ENCODE measurements at places on chromosomes 6 and 20.
A peak's percentile ranks its signal among the peaks of the same experiment; 100 is the strongest.

DNA sequence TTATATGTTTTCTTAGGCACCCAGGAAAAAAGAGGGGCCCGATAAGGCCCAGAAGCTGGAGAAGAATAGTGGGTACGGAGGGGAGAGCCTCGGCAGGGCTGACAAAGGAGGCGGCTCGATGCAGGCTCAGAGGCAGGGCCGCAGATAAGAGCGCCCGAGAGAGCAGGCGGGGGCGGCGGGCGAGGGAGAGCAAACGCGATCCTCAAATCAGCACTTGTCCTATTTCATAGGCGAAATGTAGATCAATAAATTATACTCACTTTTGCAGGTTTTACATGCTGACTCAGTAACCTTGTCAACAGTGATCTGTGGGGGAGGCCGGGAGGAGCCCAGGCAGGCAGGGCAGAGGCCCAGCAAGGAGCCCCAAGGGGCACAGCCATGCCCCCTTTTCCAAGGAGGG is 42.6 kb downstream of the GRM4 start:
- no peak for DNase-seq

GRCh38 chr20:48003021-48003420 is 217.7 kb upstream of the SULF2 start:
- no peak for DNase-seq

- no peak for DNase-seq
Measured at GRCh38 chr20:51028616-51029212, 5.8 kb upstream of the KCNG1 start.

DNA sequence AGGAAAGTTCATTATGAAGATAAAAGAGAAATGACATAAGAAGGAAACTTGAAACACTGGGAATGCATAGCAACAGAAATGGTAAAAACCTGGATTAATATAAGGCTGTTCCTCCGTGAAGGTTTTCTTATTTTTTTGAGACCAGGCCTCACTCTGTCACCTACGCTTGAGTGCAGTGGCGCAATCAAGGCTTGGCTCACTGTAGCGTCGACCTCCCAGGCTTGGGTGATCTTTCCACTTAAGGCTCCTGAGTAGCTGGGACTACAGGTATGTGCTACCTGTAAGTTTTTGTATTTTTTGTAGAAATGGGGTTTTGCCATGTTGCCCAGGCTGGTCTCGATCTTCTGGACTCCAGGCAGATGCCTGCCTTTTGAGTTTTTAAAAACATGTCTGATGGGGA is 51.7 kb downstream of the PANK2 start:
- no peak for DNase-seq

- DNase-seq: no peak
Measured at GRCh38 chr6:84103029-84103428, 69.5 kb downstream of the MRAP2 start.

- DNase-seq: no peak
Measured at GRCh38 chr20:40813029-40813431, 124.0 kb upstream of the MAFB start.

- DNase-seq: peak; percentile 28
Measured at GRCh38 chr6:98764373-98764911, 69.9 kb upstream of the POU3F2 start.

GRCh38 chr6:75450903-75451302 is 42.7 kb downstream of the FILIP1 start:
- no peak for DNase-seq

GRCh38 chr6:122789182-122790027 is at the start of gene SMPDL3A:
Gene SMPDL3A (plus strand): TSS chr6:122789258. CDS start chr6:122789347, 89 bp downstream.
- DNase-seq: peak; percentile 75

DNA sequence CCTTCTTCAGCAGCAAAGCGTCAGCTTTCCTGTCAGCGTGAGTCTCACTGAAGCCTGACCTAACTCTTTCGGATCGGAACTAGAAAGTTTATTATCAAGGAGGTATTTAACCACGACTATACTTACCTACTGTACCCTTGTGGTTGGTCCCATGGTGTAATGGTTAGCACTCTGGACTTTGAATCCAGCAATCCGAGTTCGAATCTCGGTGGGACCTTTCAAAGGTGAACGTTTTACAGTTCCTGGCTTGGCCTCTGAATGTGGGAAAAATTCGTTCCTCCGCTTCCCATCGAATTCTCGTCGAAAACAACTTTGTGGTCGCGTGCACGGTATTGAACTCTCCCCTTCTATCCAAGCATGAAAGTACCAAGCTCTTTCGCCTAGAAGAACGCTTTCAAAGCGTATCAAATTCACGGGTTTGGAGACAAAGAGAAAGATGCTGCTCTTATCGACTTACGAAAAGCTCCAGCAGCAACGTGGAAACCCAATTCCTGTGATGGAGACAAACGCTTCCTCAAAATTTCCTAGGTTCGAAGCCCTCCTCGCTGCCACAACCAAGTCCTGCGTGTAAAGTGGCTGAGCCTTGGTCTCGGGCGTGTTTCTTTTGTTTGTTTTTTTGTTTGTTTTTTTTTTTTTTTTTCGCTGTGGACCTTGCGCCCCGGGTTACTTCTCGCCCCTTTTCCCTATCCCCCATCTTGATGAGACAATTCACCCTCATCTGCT is 63.7 kb downstream of the GPX5 start:
- peak; percentile 93 for DNase-seq

DNA sequence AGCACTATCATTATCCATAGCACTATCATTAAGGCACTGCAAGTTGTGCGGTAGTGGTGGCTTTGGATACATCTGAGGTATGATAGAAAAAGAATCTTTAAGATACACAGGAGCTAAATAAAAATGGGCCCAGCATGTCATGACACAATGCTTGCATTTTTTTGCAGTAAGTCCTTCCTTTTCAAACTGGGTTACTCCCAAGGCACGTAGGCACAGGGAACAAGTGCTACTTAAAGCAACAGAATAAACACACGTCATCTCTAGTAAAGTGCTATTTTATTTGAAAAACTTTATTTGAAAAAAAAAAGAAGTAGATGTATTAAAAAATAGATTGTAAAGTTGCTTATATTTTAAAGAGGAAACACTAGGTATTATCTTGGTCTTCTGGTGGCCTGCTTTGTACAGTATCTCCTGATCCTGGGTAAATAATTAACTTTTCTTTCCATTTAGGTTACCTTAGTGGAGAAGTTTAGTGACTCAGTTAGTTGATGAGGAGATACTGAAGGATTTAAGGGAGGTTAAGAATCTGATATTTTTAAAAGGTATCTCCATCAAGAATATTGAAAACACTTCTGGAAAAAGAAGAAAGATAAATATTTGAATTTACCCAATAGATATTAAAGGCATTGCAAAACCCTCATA is 129.6 kb downstream of the EDN1 start:
- DNase-seq: no peak

GRCh38 chr6:163756079-163756478 is 341.6 kb downstream of the QKI start:
- DNase-seq: no peak

- DNase-seq: no peak
Measured at GRCh38 chr20:5031206-5031557, 29.9 kb upstream of the SLC23A2 start.

DNA sequence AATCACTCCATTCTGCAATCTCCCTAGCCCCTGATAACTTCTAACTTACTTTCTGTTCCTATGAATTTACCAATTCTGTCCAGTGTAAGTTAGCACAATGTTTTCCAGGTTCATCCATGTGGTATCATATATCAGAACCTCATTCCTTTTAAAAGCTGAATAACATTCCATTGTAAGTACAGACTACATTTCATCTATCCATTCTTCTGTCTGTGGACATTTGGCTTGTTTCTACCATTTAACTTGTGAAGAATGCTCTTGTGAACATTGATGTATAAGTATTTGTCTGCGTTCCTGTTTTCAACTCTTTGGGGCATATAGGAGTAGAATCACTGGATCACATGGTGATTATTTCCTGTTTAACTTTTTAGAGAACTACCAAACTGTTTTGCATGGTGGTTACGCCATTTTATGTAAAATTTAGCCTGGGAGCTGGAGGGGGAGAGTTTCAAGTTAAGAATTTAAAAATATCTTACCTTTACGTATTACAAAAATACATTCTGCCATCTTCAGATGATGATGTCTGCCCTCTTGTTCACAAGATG is 156.5 kb downstream of the BTBD3 start:
- DNase-seq: no peak

DNA sequence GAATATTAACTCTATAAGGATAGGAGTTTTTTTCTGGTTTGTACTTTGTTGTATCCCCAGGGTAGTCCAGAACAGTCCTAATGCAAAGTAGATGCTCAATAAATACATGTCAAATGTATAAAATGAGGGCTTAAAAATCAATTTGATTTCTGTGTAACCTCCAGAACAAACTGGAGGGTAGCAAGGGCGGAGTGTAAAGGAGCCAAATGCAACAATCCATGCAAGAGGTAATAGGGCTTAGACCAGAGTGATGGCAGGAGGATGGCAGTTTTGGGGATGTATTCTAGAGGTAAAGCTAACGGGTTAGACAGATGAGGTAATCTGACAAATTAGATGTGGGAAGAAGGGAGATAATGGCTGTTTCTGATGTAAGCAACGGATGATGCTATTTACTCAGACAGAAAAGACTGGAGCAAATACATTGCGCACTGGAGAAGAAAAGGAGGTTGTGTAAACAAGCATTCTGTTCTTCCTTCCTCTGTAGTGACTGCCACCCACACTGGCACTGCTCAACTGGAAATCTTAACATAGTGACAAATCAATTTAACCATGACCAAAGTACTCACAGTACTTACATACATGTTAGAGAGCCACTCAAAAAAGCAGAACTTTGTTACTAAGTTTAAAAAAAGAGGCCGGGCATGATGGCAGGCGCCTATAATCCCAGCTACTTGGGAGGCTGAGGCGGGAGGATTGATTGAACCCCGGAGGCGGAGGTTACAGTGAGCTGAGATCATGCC is 2.0 kb downstream of the ZNF318 start:
- DNase-seq: no peak

- no peak for DNase-seq
Measured at GRCh38 chr6:1227600-1227934, 84.3 kb upstream of the FOXQ1 start.

- DNase-seq: no peak
Measured at GRCh38 chr6:34457382-34457741, 8.5 kb upstream of the PACSIN1 start.

DNA sequence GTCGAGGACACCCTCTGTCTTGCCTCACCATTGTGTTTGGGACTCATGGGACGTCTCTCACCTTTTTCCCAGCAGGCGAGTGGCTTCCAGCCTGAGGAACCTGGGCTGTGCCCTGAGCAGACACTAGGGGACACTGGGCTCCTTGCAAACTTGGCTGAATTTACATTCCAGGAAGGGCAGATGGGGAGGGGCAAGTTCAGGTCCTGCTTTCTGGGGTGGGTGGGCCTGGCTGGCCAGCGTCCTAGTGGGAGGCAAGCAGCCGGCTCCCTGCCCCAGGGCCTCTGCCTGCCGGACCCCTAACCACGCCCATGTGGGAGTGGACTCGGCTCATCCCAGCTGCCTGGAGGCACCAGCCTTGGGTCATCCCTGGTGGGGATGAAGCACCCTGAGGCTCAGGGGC is 48.2 kb upstream of the MLN start:
- DNase-seq: no peak

DNA sequence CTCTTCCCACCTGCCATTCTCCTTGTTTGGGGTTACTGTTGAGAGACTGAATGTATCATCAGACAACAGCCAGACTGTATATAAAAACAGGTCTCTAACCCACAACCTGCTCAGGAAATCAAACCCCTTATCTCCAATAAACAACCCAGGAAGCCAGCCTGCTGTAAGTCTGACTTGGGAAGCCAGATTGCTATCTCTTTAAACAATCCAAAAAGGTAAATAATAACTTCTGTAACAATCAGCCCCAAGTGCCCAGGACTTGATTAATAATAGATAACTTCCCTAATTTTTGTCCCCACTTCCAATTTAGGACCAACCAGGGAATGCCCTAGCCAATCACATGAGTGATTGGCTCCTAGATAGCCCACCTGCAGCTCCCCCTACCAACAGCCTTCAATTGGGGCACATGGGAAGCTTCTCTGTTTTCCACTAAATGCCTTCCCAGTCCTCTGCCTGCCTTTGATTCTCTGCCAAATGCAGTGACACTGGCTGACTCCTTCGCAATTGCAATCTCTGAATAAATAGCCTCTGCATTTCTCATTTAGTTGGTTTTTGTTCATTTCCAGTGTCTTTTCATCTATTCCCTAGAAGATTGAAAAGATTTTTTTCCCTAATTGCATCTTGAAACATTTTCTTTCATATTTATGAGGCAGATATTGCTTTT is 117.1 kb upstream of the TAB2 start:
- DNase-seq: no peak

- DNase-seq: peak; percentile 64
Measured at GRCh38 chr6:126831461-126831860, 287.0 kb upstream of the RSPO3 start.

GRCh38 chr6:161802231-161802630 is 528.4 kb upstream of the AGPAT4 start:
- DNase-seq: no peak

GRCh38 chr6:144055121-144055931 is 40.0 kb downstream of the SF3B5 start:
- no peak for DNase-seq

- DNase-seq: no peak
Measured at GRCh38 chr20:7703551-7703961, 236.7 kb downstream of the HAO1 start.

DNA sequence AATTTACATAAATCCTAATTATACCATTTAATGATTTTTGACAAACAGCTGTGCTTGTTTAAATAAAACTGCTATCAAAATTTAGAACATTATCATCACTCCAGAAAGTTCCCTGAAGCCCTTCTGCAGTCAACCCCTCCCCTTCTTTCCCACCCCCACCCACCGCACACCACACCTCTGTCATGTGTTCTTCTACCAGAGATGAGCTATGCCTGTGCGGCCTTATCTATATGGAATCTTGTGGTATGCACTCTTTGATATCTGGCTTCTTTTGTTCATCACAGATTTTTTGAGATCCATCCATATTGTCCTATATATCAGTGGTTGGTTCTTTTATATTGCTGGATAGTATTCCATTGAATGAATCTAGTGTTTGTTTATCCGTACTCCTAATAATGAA is 7.2 kb downstream of the MYLIP start:
- DNase-seq: no peak

GRCh38 chr6:6709106-6709505 is 120.6 kb downstream of the LY86 start:
- no peak for DNase-seq

DNA sequence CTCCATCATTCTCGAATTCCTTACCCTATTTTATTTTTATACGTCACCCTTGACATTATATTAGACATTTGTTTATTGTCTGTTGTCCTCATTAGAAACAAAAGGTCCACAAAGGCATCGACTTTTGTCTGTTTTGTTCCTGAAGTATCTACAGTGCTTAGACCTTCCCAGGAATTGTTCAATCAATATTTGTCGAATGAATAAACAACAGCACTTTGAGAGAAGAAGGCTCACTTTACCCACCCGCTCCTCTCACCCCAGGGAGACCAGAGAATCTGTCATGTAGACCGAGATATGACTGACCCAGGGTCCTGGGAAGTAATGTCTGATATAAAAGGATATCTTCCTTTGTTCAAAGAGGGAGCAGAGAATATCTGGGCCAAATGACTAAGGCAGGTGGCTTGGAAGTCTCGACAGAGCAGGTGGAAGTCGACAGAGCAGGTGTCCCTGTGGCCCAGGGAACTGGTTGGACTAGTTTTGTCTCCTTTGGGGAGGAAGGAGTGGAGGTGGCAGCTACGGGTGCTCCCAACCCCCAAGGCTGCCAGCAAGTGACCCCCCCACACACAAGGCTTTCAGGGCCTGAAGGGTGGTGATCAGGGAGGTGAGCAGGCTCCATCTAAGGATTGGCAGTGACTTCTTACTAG is 14.8 kb upstream of the CHMP4B start:
- no peak for DNase-seq

Measured in astrocyte of the spinal cord (primary cell).